Stimulated activated CD4-positive, alpha-beta T cell treated with anti-CD3 and anti-CD28 coated beads, Interleukin-12 subunit alpha, Interleukin-12 subunit beta, amount 100 ng/mL, for 24 hours (primary cell): ENCODE measurements at places on chromosomes 13 and 19.

DNA sequence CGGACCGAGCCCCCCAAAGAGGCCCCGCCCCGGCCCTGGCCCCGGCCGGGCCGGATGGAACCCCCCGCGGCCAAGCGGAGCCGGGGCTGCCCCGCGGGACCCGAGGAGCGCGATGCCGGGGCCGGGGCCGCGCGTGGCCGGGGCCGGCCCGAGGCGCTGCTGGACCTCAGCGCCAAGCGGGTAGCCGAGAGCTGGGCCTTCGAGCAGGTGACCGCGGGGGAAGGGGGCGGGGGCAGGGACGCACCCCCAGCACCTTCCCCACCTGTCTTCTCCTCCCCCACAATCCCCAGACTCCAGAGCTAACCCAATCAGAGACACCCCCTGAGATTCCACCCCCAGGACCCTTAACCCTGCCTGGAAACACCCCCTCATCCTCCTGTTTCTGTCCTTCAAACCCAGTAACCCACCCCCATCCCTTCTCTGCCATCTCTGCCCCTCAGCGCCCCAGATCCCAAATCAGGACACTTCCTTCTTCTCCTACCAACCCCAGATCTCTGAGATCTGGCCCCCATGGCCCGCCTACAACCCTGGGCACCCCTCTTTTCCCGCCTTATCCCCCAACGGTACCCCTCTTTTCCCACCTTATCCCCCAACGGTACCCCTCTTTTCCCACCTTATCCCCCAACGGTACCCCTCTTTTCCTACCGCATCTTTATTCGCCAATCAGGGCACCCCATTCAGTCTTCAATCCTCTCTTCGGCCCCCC, 505 bp downstream of the ZSWIM4 start:
- no peak for DNase-seq

GRCh38 chr19:42253245-42254088, 1.5 kb downstream of the ERF start:
- DNase-seq = peak; percentile 67

DNA sequence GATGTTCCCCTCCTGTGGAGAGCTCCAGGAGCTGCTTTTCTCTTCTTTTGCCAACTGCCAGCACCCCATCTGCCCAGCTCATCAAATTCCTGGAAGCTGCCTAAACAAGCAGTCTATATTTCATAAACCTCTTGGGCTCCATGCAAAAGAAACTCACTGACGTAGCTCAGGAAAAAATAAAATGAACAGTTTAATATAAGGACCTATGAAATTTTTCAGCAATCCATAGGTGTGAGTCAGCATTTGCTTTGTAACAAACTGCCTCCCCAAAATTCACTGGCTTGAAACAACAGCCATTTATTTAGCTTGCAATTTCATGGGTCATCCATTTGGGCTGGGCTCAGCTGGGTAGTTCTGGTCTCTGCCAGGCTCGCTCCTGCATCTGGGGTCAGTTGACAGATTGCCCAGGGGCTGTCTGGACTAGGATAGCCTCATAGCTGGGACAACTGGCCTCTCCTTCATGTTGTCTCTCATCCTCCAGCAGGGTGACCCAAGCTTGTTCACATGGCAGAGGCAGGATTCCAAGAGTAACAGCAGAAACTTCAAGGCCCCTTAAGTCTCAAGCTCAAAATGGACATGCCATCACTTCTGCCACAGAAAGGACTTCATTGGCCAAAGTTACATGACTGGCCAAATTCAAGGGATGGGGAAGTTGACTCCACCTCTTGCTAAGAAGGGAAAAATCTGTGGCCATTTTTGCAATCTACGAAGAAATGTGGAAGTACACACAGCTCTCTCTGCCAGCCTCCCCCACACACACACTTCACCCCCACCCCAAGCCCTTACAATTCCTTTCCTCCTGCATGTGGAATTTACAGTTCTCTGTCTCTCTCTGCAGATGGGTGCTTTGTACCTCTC, 7.9 kb upstream of the PVR start:
- DNase-seq = no peak

DNA sequence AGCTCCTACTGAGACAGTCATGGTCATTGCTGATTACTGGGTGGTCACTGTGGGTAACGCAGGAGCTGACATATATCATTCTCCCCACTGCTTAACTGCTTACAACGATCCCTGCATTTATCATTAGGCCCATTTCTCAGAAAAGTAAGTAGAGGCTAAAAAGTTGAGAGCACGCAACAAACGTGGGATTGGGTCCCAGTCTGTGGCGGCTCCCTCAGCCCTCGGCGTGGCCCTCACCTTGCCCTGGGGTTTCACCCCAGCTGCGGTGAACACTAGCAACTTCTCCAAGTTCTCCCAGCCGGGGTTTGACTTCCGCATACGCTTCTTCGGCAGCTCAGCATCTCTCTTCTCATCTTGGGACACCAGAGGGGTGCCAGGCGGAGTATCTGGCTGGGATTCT, 2.5 kb downstream of the PNKP start:
- no peak for DNase-seq

GRCh38 chr13:90713441-90714133, 633.9 kb upstream of the MIR17HG start:
- DNase-seq = no peak

GRCh38 chr13:42832341-42833096, 51.1 kb downstream of the FAM216B start:
- DNase-seq = no peak

- no peak for DNase-seq
Measured at GRCh38 chr19:55319785-55320184, 5.4 kb downstream of the TMEM150B start.

GRCh38 chr13:35917252-35917941, 213.8 kb downstream of the DCLK1 start:
- no peak for DNase-seq

- DNase-seq = no peak
Measured at GRCh38 chr13:99426426-99426825, 74.8 kb upstream of the TM9SF2 start.

DNA sequence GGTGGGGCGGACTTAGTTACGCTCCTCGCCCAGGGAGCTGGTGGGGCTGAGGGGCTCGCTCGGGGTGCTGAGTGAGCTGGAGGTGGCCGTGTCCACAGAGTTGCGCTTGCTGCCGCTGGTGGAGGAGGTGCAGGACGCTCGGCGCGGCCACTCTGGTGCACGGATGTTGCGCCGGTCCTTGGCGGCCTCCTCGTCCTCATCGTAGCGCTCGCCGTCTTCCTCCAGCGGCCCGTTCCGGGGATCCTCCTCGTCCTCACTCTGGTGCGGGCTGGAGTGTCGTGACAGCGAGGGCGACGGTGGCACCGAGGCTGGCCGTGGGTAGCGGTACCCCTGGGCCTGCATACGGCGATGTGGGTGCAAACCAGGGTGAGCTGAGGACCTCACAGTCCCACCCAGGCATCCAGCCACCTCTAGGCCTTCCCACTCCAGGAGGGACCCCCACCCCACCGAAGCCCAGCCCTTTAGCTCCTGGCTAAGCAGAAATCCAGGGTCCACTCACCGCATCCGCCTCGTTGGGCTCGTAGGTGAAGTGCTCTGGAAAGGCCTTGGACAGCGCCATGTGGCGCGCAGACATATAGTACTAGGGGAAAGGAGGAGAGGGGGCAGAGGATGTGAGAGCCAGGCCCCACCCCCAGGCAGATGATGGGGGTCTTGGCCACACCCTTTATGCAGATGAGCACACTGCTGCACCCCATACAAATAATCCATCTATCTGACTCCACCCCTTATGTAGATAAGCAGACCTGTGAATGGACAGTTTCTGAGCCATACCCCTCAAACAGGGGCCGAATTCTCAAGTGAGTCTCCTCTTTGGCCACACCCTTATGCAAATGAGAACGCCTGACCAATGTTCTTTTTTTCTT, 4.4 kb downstream of the FTL start:
- DNase-seq = no peak

- DNase-seq = no peak
Measured at GRCh38 chr13:42883771-42884467, 102.5 kb downstream of the FAM216B start.

DNA sequence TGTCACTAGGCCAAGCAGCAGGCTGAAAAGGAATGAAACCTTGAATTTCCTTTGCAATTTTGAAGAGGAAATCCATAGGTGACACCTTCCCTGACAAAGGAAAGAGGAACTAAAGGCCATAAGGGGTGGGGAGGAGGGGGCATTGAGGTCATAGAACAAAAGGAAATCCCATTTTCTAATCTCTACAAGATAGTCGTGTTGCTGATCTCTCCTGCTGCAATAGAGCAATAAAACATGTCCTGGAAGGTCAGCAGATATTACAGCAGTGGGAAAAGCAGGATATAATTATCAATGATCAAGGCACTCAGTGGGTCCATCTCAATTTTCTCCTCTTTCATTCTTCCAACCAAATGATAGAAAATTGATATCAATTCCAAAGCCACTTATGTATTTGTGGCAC, 20.3 kb upstream of the RAP2A start:
- DNase-seq = no peak

DNA sequence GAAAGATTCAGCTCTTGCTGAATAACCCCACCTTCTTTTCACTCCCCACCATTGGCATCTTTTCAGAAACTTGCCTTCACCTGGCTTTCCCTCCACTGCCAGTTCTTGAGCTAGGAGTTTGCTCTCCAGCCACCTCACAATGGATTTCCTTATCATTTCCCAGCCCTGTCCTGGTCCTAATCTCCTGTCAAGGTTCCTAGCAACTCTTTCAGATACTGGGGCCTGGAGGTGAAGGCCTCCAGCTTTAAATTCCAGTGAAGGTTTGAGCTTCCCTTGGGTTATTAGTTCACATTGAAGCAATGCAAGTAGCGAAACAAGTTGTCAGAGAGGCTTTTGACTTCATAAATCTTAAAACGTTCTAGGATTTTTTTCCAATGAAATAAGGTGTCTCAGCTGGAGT, 320.8 kb upstream of the MAB21L1 start:
- DNase-seq = no peak

GRCh38 chr13:74230984-74231501, 96.8 kb upstream of the KLF12 start:
- DNase-seq = no peak

- no peak for DNase-seq
Measured at GRCh38 chr13:112510987-112511685, 76.8 kb downstream of the TUBGCP3 start.

GRCh38 chr13:94622344-94622743, 20.7 kb downstream of the GPR180 start:
- DNase-seq = no peak

DNA sequence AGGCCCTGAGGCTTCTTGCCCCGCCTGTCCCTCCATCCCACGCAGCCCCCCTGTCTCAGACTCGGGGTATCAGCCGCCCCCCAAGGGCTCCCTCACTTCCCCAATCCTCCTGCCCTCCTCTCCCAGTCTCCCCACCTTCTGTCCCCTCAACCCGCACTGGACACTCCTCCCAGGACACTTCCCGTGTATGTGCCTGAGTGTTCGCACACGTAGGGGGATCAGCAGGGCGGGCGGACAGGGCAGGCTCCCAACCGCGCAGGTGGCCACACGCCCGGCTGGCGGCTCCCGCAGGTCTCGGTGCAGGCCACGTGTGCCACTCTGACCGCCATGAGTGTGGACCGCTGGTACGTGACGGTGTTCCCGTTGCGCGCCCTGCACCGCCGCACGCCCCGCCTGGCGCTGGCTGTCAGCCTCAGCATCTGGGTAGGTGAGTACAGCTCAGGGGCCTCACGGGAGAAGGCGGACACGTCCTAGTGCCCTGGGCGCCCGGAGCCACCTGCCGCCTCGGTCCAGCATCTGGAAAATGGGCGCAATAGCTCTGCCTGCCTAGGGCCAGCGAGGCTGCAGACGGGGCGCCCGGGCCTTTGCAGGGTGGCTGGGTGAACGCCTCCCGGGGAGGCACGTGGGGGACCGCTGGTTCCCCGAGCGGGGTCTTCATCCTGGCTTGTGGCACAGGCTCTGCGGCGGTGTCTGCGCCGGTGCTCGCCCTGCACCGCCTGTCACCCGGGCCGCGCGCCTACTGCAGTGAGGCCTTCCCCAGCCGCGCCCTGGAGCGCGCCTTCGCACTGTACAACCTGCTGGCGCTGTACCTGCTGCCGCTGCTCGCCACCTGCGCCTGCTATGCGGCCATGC, 2.3 kb downstream of the KISS1R start:
- no peak for DNase-seq

DNA sequence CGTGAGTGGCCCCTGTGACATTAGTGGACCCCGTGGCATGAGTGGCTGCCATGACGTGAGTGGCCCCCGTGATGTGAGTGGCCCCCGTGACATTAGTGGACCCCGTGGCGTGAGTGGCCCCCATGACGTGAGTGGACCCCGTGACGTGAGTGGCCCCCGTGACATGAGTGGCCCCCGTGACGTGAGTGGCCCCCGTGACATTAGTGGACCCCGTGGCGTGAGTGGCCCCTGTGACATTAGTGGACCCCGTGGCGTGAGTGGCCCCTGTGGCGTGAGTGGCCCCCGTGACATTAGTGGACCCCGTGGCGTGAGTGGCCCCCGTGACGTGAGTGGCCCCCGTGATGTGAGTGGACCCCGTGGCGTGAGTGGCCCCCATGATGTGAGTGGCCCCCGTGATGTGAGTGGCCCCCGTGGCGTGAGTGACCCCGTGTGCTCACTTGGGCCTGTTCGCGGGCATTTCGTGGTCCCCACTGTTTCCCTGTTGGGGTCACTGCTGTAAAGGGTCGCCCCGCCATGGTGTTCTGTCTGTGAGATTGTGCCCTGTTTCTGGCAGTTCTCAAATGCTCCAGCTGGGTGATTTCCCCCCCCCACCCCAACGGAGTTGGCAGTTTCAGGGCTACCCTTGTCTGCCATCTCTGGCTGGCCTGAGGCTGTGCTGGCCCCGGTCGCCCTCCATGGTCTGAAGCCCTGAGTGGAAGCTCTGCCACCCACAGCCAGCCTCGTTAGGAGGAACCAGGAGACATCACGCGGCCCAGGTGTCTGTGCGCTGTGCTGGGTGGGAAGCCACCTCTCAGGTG, 64.2 kb downstream of the MCF2L start:
- no peak for DNase-seq
